ENCODE measurements at places on chromosomes 4 and X. TPM values are rescaled to one million over a fixed set of nuclear protein-coding genes. Genes with fewer than 3 reads are reported as not detected.

Gene ADAM29
- not detected for total RNA-seq

Gene MAGEB17
- total RNA-seq, result not detected

Gene ANOS1
- total RNA-seq, result not detected

Gene SPANXA2
- not detected for total RNA-seq

Gene PTPN13
- 11.3 TPM for total RNA-seq

Gene CXCL1
- 527 TPM for total RNA-seq

DNA sequence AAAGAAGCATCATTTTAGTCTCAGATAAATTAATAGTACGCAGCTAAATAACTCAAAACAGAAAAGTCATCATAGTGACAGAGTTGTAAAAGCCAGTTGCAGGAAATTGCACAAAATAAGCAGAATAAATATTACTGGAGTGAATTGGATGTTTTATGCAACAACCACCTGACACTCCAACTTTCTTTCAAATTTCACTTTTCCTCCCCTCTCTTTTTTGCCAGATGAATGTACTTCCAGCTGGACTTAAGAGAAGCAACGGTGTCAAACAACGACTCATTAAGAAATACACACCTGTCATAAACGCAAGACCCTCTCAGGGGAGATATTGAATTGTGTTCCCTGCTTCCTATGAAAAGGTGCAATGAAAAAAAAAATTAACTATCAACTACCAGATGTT, 120.2 kb upstream of the HCCS start:
- no peak for DNase-seq

- no peak for DNase-seq
Measured at GRCh38 chr4:5379895-5380294, 328.5 kb downstream of the EVC2 start.
